ENCODE measurements at places on chromosomes 3 and 15.

DNA sequence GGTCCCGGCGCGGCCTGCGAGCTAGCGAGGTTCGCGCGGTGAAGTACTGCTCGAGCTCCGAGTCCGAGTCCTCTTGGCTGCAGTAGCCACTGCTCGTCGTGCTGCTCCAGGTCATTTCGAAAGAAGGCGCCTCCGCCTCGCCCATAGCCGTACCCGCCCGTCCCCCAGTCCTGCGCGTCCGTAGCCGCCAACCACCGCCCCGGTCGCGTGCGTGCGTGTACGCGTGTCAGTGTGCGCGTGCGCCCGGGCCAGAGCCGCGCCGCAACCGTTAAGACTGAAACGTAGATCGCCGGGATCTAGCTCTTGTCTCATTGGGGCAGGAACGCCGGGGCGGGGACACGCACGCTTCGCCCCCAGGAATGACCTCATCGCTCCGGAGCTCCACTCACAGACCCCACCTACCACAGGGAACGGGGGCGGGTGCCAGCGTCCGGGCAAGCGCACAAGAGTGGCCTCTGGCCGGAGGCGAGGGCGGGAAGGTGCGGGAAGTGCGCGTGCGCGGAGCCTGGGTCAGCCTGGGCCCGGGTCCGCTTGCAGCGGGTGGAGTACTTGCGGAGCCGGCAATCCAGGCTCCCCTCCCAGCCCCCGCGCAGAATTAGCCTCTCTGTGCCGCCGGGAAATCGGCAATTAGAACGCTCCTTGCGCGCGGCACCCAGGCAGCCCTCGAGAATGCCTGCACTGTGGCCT is 3.3 kb downstream of the RASSF1 start:
- DNase-seq, result peak; percentile 80

GRCh38 chr15:80991421-80991820 is 1.8 kb upstream of the MESD start:
- DNase-seq, result no peak

GRCh38 chr15:74826364-74826819 is at the start of gene CPLX3:
CPLX3 (plus strand) TSS chr15:74826627; CDS start chr15:74826704, 77 bp downstream.
- no peak for DNase-seq

DNA sequence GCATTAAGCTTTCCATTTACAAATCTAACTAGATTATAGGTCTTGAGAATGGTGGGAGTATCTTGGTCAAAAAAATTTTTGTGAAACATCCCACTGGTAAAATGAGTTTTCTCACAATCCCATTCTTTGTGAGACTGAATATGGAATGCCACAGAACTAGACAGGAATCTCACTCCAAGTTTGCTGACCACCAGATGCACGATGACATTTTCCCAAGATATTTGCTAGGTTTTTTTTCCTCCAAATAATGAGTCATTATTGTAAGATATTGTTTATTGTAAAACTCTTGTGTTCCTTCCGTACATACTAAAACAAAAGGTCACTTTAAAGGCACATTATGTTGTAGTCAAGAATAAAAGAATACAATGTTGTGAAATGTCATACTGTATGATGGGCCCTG is 53.9 kb downstream of the COPS2 start:
- no peak for DNase-seq

GRCh38 chr3:34376691-34377090 is 578.3 kb downstream of the PDCD6IP start:
- DNase-seq, result no peak

- no peak for DNase-seq
Observed at GRCh38 chr3:197874064-197874463, 75.9 kb upstream of the RPL35A start.

- no peak for DNase-seq
Observed at GRCh38 chr3:132723024-132723950, 1.1 kb upstream of the NPHP3 start.

DNA sequence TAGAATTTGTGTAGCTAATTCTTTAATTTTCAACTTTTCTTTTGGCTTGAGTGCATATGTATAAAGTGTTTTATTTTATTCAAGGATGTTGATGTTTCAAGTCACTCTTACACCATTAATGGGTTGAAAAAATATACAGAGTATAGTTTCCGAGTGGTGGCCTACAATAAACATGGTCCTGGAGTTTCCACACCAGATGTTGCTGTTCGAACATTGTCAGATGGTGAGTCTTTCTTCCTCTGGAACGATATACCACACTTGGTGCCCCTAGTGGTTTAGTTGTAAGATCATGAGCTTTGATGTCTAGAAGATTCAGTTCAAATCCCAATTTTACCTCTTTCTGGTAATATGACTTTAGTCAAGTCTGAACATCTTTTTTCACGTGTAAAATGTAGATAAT is 119.3 kb downstream of the HCN4 start:
- no peak for DNase-seq

DNA sequence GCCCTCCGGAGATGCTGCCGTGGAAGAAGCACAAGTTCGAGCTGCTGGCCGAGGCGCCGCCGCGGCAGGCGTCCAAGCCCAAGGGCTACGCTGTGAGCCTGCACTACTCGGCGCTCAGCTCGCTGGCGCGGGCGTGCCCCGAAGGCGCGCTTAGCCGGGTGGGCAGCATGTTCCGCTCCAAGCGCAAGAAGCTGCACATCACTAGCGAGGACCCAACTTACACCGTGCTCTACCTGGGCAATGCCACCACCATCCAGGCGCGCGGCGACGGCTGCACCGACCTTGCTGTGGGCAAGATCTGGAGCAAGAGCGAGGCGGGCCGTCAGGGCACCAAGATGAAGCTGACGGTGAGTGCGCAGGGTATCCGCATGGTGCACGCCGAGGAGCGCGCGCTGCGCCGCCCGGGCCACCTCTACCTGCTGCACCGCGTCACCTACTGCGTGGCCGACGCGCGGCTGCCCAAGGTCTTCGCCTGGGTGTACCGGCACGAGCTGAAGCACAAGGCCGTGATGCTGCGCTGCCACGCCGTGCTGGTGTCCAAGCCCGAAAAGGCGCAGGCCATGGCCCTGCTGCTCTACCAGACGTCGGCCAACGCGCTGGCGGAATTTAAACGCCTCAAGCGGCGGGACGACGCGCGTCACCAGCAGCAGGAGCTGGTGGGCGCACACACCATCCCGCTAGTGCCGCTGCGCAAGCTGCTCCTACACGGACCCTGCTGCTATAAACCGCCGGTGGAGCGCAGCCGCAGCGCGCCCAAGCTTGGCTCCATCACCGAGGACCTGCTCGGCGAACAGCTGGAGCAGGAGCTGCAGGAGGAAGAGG is 1.3 kb downstream of the FAM43A start:
- DNase-seq, result peak; percentile 51

DNA sequence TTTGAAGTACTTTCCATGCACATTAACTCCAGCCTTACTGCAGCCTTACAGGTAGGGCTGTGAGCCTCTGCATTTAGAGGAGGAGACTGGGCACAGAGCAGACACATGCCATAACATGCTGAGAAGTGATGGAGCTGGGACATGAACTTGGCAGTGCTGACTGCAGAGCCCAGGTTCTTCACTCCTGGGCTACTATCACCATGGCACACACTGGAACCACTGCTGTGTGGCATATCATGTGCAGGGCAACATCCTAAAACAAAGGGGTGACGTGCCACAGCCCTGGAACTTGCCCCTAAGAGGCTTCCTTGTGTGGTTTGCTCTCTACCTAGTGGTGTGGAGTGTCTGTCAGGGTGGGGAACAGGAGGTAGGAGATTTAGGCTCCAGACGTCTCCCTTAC is 25.4 kb downstream of the EHD4 start:
- no peak for DNase-seq

- no peak for DNase-seq
Observed at GRCh38 chr3:98986073-98986472, 84.6 kb upstream of the DCBLD2 start.

- peak; percentile 51 for DNase-seq
Observed at GRCh38 chr3:37855363-37855970, 6.2 kb upstream of the CTDSPL start.

GRCh38 chr3:84082726-84083125 is 876.1 kb upstream of the CADM2 start:
- no peak for DNase-seq

DNA sequence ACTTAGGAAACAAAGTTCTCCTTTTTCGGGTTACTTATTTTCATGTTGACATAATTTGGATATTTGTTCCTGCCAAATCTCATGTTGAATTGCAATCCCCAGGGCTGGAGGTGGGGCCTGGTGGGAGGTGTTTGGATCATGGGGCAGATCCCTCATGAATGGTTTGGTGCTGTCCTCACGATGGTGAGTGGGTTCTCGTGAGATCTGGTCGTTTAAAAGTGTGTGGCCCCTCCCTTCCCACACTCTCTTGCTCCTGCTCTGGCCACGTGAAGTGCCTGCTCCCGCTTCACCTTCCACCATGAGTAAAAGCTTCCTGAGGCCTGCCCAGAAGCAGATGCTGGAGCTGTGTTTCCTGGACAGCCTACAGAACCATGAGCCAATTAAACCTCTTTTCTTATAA is 43.7 kb upstream of the MCF2L2 start:
- no peak for DNase-seq

DNA sequence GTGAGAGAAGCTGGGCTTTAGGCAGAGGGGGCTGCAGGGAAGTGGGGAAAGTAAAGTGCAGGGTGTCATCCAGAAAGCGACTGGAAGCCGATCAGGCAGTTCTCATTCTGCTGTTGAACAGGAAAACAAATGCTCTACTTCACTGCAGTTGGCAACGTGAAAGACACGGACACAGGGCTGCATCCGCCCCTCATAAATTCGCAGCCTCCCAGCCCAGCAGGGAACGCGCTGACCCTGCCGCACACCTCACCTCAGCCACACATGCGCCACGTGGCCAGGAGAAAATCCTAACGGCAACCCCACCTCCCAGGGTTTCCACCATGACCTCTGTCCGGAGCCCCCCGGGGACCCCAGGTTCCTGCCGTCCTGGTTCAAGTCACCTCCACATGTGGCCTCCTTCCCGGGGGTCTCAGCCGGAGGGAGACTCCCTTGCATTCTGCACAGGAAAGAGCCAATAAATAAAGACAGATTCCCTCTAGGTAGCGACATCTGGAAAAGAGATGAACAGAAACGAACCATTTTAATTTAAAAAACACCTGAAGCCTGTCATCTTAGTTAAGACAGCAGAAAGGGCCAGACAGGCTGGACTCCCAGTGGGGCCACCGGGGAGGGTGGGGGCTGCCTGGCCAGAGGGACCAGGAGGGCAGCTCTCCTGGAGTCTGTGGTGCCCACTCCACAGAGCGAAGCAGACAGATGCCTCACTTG is 118.7 kb downstream of the TMEM266 start:
- DNase-seq, result no peak

- no peak for DNase-seq
Observed at GRCh38 chr3:39727415-39727814, 82.0 kb upstream of the MYRIP start.

- DNase-seq, result no peak
Observed at GRCh38 chr15:56459096-56459495, 5.8 kb downstream of the MNS1 start.

DNA sequence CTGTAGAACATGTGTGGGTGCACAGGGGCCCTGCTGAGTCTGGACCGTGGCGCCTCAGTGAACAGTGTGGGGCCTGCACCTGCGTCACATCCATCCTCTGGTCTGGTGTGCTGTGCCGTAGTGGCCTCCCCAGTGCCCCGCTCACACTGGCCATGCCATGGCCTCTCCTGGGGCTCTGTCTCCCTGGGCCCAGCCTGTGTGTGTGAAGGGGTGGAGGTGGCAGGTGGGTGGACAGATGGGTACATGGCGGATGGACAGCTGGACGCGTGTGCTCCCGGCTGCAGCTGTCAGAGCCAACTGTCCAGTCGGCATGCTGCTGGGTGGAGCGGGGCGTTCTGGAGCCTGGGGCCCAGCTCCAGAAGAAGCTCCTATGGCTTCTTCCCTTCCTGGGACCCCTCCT is 17.8 kb downstream of the PLXNA1 start:
- DNase-seq, result no peak

- DNase-seq, result no peak
Observed at GRCh38 chr3:37941608-37942508, 48.7 kb upstream of the VILL start.

DNA sequence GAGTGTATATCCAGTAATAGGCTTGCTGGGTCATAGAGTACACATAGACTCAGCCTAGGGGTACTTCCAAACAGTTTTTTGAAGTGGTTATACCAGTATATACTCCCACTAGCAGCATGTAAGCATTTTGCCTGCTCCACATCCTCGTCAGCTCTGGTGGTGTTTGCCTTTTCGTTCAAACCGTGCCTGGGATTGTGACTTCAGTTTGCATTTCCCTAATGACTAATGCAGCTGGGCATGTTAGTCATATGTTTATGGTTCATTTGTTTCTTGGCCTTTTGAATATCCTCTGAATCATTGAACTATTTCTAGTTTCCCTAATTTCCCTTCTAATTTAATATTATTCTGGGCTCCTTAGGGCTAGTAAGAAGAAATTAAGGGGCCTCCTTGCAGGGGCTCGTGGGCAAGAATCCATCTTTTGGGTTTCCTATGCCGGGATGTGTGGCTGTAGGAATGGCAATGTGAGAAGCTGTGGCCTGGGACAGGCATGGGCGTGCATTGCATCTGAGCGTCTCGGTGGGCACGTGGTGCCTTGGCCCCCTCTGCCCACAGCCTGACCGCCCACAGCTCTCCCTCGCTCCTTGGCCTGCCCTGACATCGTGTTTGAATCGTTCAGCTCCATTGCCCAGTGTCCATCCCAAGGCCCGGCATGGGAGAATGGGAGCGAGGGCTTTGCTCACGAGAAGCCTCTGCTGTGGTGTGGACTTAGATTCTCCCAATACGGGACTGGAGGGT is 26.4 kb downstream of the FAH start:
- peak; percentile 22 for DNase-seq

- DNase-seq, result no peak
Observed at GRCh38 chr3:66433522-66433782, 67.4 kb downstream of the LRIG1 start.

GRCh38 chr15:68031404-68031803 is 22.7 kb upstream of the PIAS1 start:
- no peak for DNase-seq

GRCh38 chr3:115623044-115623868 is at the start of gene GAP43:
GAP43 (plus strand) TSS chr3:115623510; CDS start chr3:115623690, 180 bp downstream.
- DNase-seq, result peak; percentile 78

DNA sequence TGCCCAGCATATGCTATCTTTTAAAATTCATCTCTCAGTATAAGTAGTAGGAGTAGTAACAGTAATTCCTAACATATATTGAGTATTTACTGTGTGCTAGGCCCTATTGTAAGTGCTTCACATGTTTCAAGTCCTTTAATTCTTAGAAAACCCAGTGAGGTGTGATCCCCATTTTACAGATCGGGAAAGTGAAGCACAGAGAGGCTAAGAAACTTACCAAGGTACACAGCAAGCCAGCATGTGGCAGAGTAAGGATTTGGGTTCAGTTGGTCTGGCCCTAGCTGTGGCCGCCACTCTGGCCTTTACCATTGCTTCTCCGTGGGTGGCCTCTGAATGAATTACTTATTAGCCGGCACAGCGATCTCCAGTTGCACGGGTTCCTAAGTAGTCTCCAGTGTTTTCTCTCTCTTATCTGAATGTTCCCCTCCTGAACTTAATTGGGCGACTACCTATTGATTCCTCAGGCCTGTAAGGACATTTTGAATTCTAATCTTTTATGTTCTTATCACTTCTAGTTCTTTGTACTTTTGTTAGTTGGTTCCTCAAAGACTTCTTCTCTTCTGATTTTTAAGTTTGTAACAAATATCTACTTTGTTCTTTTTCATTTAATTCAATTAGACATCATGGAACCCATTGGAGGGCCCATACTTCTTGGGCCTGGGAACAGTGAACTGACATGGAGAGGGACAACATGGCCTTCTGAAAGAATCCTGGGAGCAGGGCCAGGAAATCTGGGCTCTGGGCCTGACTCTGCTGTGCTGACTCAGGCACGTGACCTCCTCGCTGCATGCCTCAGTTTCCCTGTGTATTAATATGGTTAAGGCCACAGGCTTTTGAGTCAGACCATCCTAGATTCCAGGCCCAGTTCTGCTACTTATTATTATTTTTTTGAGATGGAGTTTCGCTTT is 11.6 kb downstream of the CLCN2 start:
- DNase-seq, result no peak

- no peak for DNase-seq
Observed at GRCh38 chr3:152309031-152309430, 40.3 kb downstream of the MBNL1 start.

Measured in NCI-H446 (cell line).